Fibroblast of skin of back (primary cell): ENCODE measurements at places on chromosomes 4 and X.

DNA sequence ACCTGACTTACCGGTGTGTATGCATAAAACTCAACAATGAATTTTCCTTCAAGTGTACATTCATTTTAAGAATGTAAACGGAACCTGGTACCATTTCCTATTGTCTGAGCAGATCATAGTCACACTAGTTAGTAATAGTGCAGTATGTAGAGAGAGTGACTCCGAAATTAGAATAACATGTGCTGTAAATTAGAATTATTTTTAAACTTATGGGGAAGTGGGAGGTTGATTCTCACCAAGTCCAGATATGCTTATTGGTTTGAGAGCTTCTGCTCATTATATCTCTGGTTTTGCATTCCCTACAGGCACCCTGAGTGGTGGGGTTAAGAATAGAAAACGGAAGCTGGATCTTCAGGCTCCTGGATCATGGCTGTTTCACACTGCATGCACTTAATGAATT lies 39.6 kb downstream of the KLF3 start:
- DNase-seq = no peak

- no peak for DNase-seq
Observed at GRCh38 chrX:51215856-51216255, 116.8 kb upstream of the NUDT10 start.

DNA sequence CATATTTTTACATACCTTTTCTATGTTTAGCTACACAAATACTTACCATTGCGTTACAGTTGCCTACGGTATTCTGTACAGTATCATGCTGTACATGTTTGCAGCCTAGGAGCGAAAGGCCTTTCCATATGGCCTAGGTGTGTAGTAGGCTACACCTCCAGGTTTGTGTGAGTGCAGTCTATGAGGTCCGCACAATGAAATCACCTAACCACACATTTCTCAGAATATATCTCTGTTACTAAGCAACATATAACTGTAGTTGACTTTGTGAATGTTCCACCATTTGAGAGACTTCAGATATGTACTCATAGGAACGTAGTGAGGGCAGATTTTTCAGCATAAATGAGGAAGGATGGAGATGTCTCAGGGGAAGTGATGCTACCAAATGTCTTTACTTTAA lies 62.6 kb downstream of the WWC2 start:
- DNase-seq = no peak

DNA sequence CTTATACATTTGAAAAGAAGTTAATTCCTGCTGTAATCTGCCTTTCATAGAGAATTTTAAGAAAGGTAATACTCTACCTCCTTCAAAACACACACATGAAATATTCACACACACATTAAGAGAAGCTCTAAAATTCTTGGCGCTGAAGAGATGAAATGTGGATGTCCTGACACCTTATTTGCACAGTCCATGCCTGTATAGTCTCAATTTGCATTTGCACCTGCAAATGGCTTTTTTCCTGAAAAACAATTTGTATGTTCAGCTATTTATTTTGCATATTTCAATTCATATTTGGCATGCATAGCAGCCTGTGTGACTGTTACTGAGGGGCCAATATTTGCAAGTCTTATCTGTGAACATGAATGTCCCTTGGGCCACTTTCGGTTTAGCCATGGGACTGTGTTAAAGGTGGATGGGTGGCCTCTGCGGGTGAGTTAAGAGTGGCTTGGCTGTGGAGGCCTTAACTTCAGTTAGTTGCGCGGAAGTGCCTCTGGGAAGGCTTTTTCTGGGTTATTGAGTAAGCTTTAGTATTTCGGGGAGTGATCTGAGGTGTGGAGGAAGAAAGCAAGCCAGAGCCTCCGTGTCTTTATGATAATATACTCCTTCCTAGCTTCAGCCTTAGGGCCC lies 443.3 kb upstream of the FAT1 start:
- DNase-seq = no peak

GRCh38 chrX:153818571-153819383 lies 11.6 kb downstream of the PDZD4 start:
- peak; percentile 34 for DNase-seq

- DNase-seq = peak; percentile 38
Observed at GRCh38 chrX:108165383-108166111, 74.0 kb downstream of the ATG4A start.

- no peak for DNase-seq
Observed at GRCh38 chr4:175813821-175814220, 1.8 kb upstream of the GPM6A start.

- DNase-seq = no peak
Observed at GRCh38 chrX:41442824-41443550, 4.2 kb upstream of the NYX start.

GRCh38 chrX:38806875-38807621 lies 5.8 kb downstream of the MID1IP1 start:
- DNase-seq = no peak

- DNase-seq = no peak
Observed at GRCh38 chr4:79273915-79274314, 51.9 kb downstream of the NAA11 start.

- DNase-seq = no peak
Observed at GRCh38 chrX:9114245-9114644, 80.3 kb upstream of the FAM9B start.

DNA sequence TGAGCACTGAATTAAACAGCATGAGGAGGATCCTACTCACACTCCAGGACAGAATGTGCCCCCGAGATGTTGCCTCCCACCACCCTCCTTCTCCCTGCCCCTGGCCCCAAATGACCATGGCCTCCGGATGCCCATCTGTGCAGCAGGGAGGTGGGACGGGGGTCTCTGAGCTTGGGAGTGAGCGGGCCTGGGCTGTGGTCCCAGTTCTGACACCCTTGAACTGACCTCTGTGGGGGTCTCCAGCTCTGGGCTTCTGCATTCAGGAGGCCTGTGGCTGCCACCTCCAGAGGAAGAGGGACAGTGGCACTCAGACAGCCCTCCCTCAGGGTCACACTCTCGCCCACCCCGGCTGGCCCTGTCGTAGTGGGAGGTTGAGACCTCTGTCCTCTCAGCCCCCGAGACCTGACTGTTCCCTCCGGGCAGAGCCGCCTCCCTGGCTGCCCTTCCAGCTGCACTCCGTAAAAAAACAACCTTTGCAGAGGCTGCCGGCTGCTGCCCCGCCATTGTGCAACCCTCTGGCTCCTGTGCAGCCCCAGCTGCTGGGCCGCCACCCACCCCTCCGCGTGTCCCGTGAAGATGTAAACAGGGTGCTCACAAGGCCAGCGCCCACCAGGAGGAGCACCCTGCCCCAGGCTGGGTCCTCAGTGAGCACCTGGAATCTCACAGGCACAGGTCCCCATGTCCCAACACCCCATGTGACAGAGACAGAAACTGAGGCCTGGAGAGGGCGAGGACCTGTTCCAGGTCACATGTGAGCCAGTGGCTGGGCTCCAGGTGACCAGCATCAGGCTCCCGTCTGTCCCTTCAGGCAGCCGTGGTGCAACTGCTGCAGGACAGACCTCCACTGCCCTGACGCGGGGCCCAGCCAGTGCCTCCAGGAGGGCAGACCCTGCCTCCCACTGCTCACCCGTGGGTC lies 39.6 kb downstream of the HTRA3 start:
- DNase-seq = no peak

DNA sequence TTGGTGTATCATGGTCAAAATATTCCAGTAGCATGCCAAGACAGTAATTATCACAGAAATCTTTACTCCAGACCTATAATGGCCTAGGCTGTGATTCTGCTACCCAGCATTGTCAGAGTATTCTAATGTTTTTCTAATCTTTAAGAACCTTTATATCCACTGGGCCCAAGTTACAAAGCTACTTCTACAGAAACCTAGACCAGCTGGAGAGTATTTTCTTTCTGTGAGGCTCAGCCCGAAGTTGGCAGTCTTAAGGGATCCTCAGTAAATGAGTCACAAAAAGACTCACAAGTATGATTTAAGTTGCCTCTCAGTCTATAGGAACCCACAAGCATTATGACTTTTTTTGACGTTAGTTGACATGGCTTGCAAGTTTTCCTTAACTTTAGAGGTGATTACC lies 638.5 kb upstream of the FAM241A start:
- DNase-seq = peak; percentile 85

DNA sequence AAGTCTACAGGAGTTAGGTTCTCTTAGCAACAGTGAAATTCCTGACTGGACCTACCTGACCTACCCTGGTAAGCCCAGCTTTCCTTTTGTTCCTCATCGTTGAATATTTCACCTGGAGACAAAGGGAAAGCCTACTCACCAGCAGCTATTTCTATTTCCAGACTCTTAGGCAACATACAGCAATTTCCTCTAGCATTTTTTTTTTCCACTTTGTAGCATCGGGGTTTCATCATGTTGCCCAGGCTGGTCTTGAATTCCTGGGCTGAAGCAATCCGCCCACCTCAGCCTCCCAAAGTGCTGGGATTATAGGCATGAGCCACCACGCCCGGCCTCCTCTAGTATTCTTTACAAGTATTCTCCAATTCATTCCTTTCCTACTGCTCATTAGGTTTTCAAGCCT lies 6.8 kb upstream of the S100G start:
- peak; percentile 79 for DNase-seq

DNA sequence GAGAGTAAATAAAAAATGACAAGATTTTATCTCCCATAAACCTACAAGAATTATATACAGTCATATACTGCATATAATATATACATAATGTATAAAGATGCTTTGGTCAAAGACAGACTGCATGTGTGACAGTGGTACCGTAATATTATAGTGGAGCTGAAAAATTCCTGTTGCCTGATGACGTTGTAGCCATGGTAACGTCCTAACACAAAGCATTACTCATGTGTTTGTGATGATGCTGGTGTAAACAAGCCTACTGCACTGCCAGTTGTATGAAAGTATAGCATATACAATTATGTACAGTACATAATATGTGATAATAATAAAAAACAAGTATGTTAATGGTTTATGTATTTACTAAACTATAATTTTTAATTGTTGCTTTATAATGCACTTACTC lies 245.2 kb upstream of the CENPE start:
- peak; percentile 12 for DNase-seq

DNA sequence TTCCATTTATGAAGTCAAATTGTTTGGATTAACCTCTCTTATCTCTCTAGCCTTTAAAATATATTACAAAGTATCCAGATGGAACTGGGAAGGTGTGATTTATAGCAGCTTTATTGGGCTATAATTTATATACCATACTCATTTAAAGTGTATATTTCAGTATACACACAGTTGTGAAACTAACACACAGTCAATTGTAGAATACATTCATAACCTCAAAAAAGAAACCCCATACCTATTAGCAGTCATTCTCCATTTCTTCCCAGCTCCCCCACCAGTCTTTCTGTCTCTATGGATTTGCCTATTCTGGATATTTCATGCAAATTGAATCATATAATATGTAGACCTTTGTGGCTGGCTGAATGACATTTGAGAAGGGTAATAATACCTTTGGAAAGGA lies 7.6 kb upstream of the NAP1L5 start:
- no peak for DNase-seq

- peak; percentile 56 for DNase-seq
Observed at GRCh38 chr4:112031712-112032328, 113.4 kb upstream of the FAM241A start.

DNA sequence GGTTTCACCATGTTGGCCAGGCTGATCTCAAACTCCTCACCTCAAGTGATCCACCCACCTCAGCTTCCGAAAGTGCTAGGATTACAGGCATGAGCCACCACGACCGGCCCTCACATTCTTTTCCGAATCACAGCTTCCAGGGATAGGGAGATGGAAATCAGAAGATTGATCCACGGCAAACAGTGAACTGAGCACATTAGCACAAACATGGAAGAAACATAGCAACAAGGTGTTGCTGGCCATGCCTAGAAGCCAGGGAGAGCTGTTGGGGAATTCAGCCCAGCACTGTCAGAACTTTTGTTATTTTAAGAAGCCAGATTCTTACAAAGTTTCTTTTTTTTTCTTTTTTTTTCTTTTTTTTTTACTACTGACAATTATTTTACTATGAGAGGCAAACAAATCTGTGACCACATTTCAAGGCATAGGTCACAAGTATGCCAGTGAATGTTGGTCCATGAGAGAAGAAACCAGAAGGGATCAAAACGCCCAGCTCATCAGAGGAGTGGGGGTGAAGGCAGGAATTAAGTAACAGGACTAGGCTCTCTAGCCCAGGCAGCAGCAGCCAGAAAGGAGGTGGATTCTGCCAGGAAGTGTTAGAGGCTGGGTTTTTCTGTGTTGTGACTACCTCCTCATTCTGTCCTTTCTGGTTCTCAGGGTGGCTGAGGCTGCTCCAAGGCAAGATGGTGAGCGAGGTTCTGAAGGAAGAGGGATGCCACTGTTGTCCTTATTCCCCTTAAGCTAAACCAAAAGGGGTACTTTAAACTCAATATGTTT lies 44.1 kb downstream of the TEC start:
- DNase-seq = no peak

GRCh38 chr4:106494066-106494465 lies 125.5 kb upstream of the GIMD1 start:
- peak; percentile 88 for DNase-seq

GRCh38 chr4:144302704-144303536 lies 162.4 kb upstream of the GYPA start:
- DNase-seq = no peak

GRCh38 chr4:145452447-145453162 lies 29.0 kb upstream of the SMAD1 start:
- no peak for DNase-seq

DNA sequence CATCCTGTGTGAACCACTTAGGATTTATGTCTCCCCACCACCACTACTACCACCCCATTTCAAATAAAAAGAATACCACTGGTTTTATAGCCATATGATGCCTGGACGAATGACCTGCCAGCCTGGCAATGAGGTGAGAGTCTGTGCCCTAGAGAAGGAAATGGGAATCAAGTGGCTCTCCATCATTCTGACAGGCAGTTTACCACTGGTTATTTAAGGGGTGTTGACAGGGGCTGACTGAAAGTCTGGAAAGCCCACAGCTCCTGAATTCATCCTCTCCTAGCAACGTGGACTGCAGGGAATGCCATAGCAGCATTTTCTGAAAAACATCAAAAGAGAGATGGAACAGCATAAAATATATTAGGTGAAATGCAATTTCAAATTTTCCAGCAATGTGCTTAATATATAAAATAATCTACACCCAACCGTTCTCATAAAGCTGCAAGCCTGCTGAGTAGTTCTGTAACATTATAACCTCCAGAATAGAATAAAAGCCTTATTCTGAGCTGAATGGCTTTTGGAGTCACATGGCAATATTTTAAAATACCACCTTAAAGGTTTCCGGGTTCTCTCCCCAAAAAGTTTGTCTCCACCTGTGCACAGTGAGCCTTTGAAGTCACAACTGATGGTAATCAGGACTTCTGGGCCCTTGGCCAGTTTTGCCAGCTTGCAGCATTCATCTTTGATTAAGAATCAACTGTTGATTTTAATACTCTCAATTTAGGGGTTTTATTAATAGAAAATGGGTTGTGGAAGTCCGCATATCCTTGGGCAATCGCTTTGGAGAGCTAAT lies 121.5 kb downstream of the DCTD start:
- DNase-seq = no peak

DNA sequence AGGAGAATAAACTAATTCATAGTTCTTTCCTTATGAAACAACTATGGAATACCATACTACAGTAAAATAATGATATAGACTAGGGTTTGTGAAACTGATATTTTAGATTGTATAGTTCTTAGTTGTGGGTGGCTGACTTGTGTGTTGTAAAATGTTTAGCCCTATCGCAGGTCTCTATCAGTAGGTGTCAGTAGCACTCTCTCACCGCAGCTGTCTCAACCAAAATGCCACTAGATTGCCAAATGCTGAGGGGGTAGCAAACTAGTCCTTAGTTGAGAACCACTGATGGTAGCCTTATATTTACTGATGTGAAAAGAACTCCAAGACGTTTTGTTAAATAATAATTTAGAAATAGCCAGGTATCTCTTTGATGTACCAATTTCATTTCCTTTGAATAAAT lies 48.1 kb downstream of the RHOXF2B start:
- DNase-seq = no peak
